ENCODE measurements at places on chromosomes 5 and 9.
A peak's percentile ranks its signal among the peaks of the same experiment; 100 is the strongest.

- peak overlapping the region; percentile 6 for H3K4me3 ChIP-seq
- DNase-seq = peak; percentile 34
- H3K27ac ChIP-seq = no peak overlapping the region
- H3K4me1 ChIP-seq = peaks cover 37% of the 10 kb centered on the region
- H3K27me3 ChIP-seq = peaks cover 51% of the 10 kb centered on the region
- H3K36me3 ChIP-seq = peaks cover 91% of the 10 kb centered on the region
Observed at GRCh38 chr5:173324115-173325001, 3.9 kb downstream of the STC2 start.

- H3K27me3 ChIP-seq = no peaks in the 10 kb centered on the region
- H3K4me3 ChIP-seq = no peak overlapping the region
- H3K4me1 ChIP-seq = peaks cover 34% of the 10 kb centered on the region
- H3K36me3 ChIP-seq = peaks cover 68% of the 10 kb centered on the region
- no peak for DNase-seq
- H3K27ac ChIP-seq = no peak overlapping the region
Observed at GRCh38 chr9:97997330-97998276, 14.5 kb downstream of the ANP32B start.

GRCh38 chr9:135014311-135015010 lies 73.0 kb upstream of the OLFM1 start:
- no peaks in the 10 kb centered on the region for H3K4me1 ChIP-seq
- no peak overlapping the region for H3K27ac ChIP-seq
- peaks cover 7% of the 10 kb centered on the region for H3K27me3 ChIP-seq
- H3K4me3 ChIP-seq = no peak overlapping the region
- DNase-seq = no peak

- H3K27ac ChIP-seq = no peak overlapping the region
- no peak for DNase-seq
- H3K36me3 ChIP-seq = no peaks in the 10 kb centered on the region
Observed at GRCh38 chr5:854966-855743, 4.4 kb upstream of the ZDHHC11 start.

GRCh38 chr5:68285851-68286611 lies 70.5 kb downstream of the PIK3R1 start:
- peak overlapping the region; percentile 70 for H3K27ac ChIP-seq
- peaks cover 94% of the 10 kb centered on the region for H3K4me1 ChIP-seq
- no peaks in the 10 kb centered on the region for H3K27me3 ChIP-seq
- peak overlapping the region; percentile 17 for H3K4me3 ChIP-seq

GRCh38 chr9:18485714-18486113 lies 11.8 kb downstream of the ADAMTSL1 start:
- H3K27ac ChIP-seq = no peak overlapping the region
- no peak for DNase-seq
- H3K27me3 ChIP-seq = peaks cover 6% of the 10 kb centered on the region
- H3K4me3 ChIP-seq = no peak overlapping the region
- H3K4me1 ChIP-seq = no peaks in the 10 kb centered on the region
- H3K36me3 ChIP-seq = no peaks in the 10 kb centered on the region

DNA sequence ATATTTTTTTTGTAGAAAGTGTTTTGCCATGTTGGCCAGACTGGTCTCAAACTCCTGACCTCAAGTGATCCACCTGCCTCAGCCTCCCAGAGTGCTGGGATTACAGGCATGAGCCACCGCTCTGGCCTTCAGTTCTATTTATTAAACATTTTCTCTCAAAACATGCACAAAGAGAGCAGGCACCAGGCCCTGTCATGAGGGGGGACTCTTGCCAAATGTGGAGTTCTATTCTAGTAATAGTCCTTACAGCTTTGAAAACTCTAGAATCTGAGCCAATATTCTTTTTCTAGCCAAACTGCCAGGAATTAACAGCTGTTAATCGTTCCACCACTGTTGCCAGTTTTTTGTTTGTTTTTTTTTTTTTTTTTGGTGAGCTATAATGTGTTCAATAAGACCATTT lies 124.6 kb downstream of the TARS1 start:
- H3K4me3 ChIP-seq = no peak overlapping the region
- no peaks in the 10 kb centered on the region for H3K36me3 ChIP-seq
- no peak overlapping the region for H3K27ac ChIP-seq
- H3K4me1 ChIP-seq = no peaks in the 10 kb centered on the region

DNA sequence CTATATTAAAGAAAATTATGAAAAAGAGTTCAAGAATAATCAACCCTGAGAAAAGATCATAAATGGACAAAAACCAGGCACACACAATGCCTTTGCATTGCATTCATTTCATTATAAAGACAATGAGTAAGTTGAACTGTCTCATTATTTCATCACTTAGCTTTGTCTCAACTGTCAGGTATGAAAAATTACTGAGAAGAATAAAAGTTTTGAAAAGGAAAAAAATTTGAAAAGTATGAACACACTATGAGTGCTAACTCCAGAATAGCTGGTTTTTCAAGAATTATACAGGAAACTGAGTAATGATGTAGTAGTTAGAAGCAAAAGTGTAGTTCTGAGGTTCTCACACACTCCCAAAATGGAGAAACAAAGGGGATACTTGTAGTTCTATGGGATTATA lies 16.3 kb upstream of the ANXA1 start:
- no peak for DNase-seq
- no peak overlapping the region for H3K27ac ChIP-seq
- H3K4me3 ChIP-seq = no peak overlapping the region
- H3K4me1 ChIP-seq = peaks cover 36% of the 10 kb centered on the region
- H3K36me3 ChIP-seq = no peaks in the 10 kb centered on the region
- H3K27me3 ChIP-seq = no peaks in the 10 kb centered on the region

Measured in activated CD4-positive, alpha-beta T cell treated with anti-CD3 and anti-CD28 coated beads for 36 hours (primary cell).